ENCODE measurements at places on chromosomes 2 and 18.

- no peak for DNase-seq
Observed at GRCh38 chr2:120345608-120346007, 328 bp upstream of the INHBB start.

- DNase-seq, result no peak
Observed at GRCh38 chr2:27756544-27757498, 14.7 kb upstream of the MRPL33 start.

GRCh38 chr2:24075915-24076848, at the start of gene SF3B6:
SF3B6 (minus strand) TSS chr2:24076326; CDS start chr2:24076229, 97 bp downstream.
- DNase-seq, result peak; percentile 97

DNA sequence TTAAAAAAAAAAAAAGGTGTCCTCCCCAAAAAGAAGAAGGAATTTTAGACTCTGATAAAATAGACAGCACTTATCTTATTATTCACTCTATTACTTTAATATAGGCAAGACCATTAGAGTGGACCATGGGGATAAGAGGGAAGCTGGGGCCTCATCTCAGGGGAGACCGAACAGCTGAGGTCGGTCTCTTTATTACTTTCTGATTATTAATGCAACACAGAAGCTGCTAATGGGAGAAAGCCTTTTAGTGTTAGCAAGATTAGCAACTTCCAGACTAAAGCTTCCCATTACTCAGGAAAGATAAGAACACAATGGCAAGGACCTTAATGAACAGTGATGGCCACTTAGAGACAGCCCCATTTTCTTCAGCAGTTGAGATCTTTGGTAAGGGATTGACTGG, 135.5 kb downstream of the TMEFF2 start:
- no peak for DNase-seq

DNA sequence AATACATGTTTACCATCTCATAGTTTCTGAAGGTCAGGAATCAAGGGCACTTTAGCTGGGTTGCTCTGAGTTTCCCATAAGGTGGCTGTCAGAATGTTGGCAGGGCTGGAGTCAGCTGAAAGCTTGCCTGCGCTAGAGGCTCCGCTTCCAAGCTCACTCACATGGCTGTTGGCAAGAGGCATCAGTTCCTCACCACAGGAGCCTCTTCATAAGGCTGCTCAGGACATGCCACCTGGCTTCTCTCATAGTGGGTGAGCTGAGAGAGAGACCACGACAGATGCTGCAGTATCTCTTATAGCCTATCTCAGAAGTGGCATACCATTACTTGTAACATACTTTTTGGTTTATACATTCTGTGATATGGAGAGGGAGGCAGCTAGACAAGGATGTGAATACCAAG, 7.2 kb downstream of the HADHB start:
- no peak for DNase-seq

DNA sequence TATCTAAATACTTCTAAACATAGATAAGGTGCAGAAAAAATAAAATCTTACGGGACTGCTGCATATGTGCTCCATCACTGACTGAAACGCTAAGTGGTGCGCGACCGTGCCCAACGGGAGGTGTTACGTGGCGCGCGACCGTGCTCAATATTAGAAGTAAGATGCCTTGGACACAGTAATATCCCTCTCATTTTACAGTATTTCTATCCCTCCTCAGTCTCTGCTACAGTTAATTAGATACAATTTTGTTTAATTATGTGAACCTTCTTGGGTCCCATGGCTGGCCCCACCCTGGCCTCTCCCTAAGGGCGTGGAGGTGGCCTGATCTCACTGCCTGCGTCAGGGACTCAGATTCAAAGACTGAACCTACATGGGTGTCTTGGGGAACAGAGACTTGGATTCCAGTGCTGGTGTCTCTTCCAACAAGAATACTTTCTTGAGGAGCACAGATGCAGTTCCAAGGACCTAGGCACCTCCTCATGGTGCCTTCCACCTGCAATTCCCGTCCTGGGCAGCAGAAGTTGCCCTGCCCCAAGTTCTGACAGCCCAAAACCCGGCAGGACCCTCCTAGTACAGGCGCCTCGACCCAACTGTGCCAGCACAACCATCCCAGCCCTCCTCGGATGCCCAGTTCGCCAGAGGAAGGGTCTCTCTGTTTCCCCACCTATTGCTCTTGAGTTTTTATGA, 59.2 kb downstream of the PARD6G start:
- DNase-seq, result no peak

- no peak for DNase-seq
Observed at GRCh38 chr2:216757532-216757931, 62.2 kb upstream of the IGFBP5 start.

- no peak for DNase-seq
Observed at GRCh38 chr18:23085066-23085465, 50.2 kb upstream of the CABLES1 start.

DNA sequence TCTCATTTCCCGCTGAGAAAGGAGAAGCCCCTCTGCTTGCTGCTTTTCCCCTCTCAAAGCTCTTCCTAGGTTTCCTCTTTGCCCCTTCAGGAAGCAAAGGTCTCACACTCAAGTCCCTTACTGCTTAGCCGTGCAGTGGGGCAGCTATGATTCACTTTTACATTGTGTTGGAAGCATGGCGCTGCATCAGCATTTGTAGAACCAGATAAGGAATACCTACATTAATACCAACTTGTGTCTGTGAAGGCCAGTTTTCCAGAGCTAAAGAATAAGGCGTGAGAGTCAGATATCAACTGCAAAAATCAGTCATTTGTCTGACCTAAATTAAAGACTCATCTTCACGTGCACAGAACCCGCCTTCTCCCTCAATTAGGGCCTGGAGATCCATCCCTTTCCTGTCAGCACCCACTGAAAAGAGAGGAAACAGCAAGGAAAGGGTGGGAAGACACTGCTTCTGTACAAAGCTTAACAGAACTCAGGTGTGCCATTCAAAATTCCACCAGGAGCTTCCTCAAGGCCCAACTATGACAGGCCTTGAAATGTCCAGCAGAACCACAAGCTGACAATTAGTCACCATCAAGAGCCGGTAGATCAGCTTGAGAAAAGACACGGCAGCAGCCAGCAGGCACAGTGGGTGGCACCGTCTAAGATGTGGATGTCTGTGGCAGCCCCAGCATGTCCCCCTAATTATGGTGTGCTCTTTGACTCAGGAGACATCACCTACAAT, 16.1 kb upstream of the XDH start:
- no peak for DNase-seq

GRCh38 chr2:238512247-238512867, 85.6 kb downstream of the ASB1 start:
- no peak for DNase-seq

GRCh38 chr2:231318436-231318835, 77.1 kb upstream of the B3GNT7 start:
- DNase-seq, result no peak

- DNase-seq, result no peak
Observed at GRCh38 chr2:126748188-126748760, 92.3 kb downstream of the GYPC start.

DNA sequence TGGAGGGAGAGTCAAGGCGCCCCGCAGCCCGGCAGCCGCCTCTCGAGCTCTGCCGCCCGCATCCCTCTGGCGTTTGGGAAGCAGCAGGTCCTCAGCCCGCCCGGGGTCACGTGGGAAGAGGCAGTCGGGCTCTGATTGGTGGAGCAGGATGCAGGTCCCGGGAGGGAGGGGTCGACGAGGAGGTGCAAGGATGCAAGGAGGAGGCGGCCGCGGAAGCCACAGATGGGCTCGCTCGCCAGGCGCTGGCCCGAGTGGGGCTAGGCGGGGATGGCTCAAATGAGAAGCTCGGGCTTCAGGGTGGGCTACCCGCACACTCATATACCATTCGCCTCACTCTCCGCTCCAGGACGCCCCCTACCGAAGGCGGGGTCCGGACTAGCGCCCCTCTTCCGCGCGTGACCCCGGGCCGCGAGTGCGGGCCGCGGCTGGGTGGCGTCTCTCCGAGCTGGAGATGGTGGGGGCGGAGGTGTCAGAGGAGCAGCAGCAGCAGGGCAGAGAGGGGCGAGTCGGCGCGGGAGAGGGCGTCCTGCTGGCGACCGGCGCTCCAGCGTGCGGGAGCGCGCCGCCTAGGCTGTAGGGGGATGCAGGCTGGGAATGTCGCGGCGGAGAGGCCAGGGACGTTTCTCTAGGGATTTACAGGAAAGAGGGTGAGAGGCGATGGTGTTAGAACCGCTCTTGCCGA, at the start of gene TMEFF2:
Gene TMEFF2 (minus strand): TSS at position 68 of the 682 bp plus-strand sequence. CDS start 409 bp downstream, outside the sequence.
- DNase-seq, result peak; percentile 53

GRCh38 chr2:232674491-232674890, 22.6 kb upstream of the GIGYF2 start:
- DNase-seq, result no peak

GRCh38 chr2:42872721-42873120, 80.3 kb upstream of the HAAO start:
- no peak for DNase-seq

- peak; percentile 58 for DNase-seq
Observed at GRCh38 chr2:74238879-74239278, 40.5 kb downstream of the MTHFD2 start.

DNA sequence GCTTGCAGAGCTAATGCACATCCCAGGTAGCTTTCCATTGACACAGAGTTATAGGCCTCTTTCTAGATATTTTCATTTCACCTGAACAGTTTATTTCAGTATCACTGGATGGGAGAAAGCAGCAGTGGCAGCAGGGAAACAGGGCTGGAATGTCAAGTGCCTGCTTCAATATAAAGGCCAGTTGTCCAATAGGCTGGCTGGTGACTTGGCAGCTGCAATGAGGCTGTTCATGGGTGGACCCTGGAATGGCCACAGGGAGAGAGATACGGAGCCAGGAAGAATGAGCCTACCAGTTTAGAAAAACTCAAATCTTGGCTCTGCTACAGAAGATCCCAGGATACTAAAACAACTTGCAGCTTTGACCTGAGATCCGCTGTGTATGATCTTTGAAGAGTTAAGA, 185.0 kb downstream of the BCL11A start:
- DNase-seq, result no peak

- DNase-seq, result peak; percentile 75
Observed at GRCh38 chr2:9984871-9985480, 33.5 kb downstream of the GRHL1 start.

- DNase-seq, result no peak
Observed at GRCh38 chr18:9469685-9470084, 5.6 kb upstream of the RALBP1 start.

GRCh38 chr18:77098538-77099174, 33.9 kb downstream of the MBP start:
- no peak for DNase-seq

GRCh38 chr2:196853301-196854087, 44.3 kb upstream of the C2orf66 start:
- no peak for DNase-seq

DNA sequence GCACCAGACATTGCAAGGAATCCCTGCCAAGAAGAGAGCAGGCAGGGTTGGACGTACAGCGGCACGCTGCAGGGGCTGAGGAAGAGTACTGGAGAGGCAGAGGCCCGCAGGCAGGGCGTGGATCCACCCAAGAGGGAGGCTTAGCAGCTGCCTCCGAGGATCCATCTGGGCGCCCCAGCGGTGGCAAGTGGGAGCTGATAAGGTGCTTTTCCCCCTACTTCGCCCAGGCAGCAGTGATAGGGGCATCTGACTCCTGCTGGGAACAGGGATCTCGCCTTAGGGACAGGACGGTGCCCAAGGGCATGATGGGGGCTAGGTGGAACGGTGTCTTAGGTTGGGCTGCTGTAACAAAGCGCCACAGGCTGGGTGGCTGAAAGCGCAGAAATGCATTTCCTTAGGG, 67.4 kb upstream of the HS6ST1 start:
- DNase-seq, result no peak

DNA sequence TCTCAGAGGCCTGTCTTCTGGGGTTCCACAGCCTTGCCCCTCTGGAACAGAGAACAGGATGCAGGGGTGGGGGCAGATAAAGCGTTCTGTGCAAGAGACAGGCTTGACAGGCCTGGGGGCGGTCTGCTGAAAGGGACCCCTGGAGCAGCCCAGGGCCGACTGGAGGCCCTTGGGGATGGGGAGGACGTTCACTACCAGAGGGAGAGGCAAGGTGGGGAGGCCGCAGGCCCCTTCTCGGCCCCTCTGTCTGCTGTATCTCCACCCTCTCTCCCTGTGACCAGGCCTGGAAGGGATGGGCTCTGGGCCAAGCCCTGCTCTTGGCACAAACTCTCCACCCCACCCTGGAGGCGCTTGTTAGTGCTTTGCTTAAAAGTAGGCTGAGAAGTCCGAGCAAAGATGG, 27.3 kb upstream of the INHBB start:
- DNase-seq, result no peak

- no peak for DNase-seq
Observed at GRCh38 chr2:58377181-58377580, 136.1 kb upstream of the FANCL start.

DNA sequence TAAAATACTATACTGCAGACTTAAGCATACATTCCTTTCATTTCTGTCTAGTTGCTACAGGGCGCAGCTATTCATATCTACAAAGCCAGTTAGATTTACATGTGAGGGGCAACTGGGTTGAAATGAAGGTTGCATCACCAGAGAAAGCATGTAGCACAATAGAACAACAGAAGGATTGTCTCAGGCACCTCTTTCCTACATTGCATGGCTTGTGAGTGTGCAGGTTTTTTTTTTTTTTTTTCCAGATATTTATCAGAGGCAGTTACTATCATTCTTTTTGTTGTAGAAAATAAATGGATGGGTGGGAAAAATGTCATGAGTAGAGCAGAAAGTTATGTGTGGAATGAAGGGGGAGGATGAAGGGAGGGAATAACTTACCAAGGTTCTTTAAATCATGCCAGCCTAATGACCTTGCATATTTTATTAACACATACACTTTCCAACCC, 86.8 kb downstream of the ERBB4 start:
- peak; percentile 12 for DNase-seq

GRCh38 chr2:109563288-109563687, 50.5 kb downstream of the SEPTIN10 start:
- peak; percentile 34 for DNase-seq

DNA sequence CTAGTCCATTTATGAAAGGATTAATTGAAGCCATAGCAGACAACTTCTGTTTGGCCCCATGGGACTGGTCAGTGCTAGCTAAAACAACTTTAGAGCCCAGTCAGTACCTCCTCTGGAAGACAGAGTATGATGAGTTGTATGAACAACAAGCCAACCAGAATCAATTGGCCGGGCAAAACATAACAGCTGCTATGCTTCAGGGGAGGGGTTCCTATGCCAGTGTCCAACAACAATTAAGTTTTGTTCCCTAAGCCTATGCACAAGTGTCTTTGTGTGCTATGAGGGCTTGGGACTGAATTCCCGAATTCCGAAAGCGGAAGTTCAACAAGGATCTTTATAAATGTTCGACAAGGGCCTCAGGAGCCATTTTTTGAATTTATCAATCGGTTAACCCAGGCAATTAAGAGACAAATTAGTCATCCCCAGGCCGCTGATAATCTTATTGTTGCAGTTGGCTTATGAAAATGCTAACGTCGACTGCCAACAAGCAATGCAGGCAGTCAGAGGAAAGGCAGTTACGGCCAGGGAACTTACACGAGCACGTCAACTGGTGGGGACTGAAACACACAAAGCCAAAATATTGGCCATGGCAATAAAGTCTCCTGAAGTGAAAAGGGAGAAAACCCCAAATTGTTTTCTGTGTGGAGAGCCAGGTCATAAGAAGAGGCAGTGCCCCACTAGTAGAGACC, 57.9 kb downstream of the ZNF638 start:
- no peak for DNase-seq

GRCh38 chr2:15725101-15725781, 133.6 kb downstream of the DDX1 start:
- DNase-seq, result no peak

GRCh38 chr2:43358410-43359201, 132.2 kb upstream of the ZFP36L2 start:
- no peak for DNase-seq
